ENCODE measurements at places on chromosomes 3 and 15.
A peak's percentile ranks its signal among the peaks of the same experiment; 100 is the strongest.

DNA sequence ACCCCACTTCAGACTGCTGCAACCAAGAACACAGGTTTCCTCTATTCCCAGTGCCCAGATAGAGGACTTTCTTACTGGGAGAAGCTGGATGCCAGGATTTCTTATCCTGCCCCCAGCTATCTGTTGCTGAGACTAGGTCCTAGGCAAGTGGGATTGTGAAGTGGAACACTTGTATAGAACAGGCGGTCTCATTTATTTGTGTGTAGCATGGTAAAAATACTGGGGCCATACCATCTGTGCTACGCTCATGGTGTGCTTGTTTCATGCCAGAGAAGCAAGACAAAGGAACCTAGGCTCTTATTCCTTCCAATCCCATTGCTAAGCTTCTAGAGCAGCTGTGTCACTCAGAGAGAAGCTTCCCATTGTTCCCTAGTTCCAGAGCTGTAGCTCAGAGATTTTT is 191.5 kb upstream of the EPHA6 start:
- no peak for DNase-seq

DNA sequence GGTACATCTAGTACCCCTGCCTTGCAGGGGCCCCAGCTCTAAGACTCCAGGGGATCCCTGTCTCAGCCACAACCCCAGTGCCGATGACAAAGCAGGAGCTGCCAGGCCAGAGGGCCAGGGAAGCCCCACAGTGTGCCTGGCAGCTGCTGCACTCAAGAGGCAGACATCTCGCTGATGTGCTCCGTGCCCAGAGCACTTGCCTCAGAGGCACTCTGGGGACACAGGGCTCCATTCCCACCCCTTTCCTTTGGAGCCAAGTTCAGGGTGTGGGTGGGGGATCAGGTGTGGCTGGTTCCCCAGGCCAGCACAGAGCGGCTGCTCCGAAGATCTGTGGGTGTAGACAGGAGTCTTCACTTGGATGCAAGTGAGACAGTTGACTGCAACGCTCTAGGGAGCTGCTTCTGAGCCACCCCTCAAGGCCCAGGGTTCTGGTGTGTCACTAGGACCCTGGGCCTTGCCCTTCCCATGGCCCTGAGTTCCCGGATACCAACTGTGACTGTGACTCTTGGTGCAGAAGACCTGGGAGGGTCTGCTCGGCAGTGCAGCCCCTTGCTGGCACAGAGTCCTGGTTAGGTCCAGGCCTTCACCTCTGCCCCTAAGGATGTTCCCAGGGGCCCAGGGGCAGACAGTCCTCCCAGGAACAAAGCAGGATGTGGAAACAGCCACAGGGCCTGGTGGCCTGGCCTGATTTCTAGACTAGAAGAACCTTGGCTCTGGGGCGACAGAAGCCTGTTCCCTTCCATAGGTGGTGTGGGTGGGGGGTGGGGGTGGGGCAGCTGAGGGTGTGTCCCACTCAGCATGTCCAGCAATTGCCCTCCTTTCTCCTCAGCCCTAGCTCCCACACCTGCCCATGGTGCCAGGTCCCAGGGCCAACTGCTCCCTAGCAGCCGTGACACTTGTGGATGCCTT is 2.5 kb downstream of the NT5DC2 start:
- no peak for DNase-seq

- DNase-seq, result no peak
Observed at GRCh38 chr3:193391902-193392301, 13.3 kb upstream of the ATP13A5 start.

- no peak for DNase-seq
Observed at GRCh38 chr15:33680336-33680735, 288.0 kb upstream of the CHRM5 start.

- no peak for DNase-seq
Observed at GRCh38 chr3:80050826-80051601, 283.2 kb upstream of the ROBO1 start.

DNA sequence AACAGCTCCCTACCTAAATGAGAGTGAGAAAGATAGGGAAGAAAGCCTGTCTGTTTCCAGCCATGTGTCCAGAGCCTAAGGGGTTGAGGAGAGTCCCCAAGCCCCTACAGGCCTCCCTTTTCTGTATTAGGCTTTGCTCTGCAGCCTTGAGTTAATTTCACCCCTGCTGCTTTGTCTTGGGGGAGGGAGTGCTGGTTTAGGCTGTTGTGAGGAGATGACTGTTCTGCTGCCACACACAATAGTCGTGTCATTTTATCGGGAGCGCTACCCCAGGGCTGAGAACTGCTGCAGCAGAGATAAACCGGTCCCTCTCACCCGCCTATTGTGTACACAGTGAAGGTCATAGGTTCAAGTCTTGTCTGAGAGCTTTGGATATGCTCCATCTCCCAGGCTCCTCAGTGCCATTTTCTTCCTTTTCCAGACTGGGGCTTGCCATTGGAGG is 1.4 kb downstream of the ZNF609 start:
- DNase-seq, result peak; percentile 29

DNA sequence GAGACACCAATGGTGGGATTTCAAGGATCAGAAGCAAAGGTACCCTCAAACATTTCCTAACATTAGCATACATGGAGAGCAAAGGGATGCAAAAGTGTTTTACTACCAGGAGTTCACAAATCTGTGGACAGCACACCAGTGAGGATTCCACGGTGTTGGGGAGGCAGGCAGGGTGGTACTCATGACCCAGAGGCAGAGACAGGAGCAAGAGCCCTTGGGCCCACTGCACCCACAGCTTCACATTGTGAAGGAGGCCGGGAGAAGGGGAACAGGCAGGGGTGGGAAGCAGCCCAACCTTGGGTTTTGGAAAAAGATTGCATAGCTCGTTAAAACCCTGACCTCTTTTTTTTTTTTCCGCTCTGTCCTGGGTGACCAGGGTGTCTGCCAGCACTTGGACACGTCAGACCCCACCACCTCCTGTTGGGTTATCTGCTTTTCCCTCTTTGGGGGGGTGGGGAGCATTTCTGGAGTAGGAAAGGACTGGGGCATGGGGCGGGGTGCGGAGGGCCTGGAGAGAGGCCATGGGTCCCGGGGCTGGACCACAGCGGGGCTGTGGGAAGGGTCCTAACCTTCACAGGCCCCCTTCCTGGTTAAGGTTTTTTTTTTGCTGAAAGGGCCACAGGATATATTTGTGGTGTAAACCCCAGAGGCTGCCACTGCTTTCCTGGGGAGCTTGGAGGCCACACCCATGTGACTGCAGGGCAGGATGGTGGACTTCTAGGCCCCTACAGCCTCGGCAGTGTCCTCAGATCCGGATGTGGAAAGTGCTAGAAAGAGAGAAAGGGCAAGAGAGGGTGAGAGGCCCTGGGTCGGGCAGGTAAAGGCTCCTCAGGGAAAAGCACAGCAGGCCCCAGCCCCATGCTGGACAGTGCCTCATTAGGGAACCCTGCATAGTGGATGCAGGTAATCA is 12.5 kb downstream of the SH2D7 start:
- no peak for DNase-seq

All from GM10248 (cell line).